SK-N-SH (cell line): ENCODE measurements at places on chromosomes 7 and 10. TPM values are rescaled to one million over a fixed set of nuclear protein-coding genes. Genes with fewer than 3 reads are reported as not detected.

Gene OR2A12
- not detected in 2 replicates for polyA plus RNA-seq

Gene KDM7A
- 0.94 and 1.1 TPM in 2 replicates for polyA plus RNA-seq

Gene TMEM26
- 0.05 and 0.06 TPM in 2 replicates for polyA plus RNA-seq

Gene SUN3
- polyA plus RNA-seq: 0.12 TPM in 1 of 2 replicates, not detected in the other

Gene CCDC146
- 2.7 and 4.0 TPM in 2 replicates for polyA plus RNA-seq

Gene C10orf90
- 0.10 and 0.21 TPM in 2 replicates for polyA plus RNA-seq
